Activated naive CD8-positive, alpha-beta T cell treated with anti-CD3 and anti-CD28 coated beads, Interleukin-2, amount 50 U/mL, for 24 hours (primary cell): ENCODE measurements at places on chromosomes 4 and X.

- H3K36me3 ChIP-seq, result peaks cover 13% of the 10 kb centered on the region
- H3K4me3 ChIP-seq, result no peak overlapping the region
- H3K27ac ChIP-seq, result no peak overlapping the region
- no peaks in the 10 kb centered on the region for H3K4me1 ChIP-seq
Observed at GRCh38 chr4:123120473-123120872, 198.1 kb upstream of the NUDT6 start.

GRCh38 chrX:120408168-120408567 lies 46.3 kb downstream of the ATP1B4 start:
- no peak for DNase-seq
- H3K4me3 ChIP-seq, result no peak overlapping the region
- H3K4me1 ChIP-seq, result no peaks in the 10 kb centered on the region
- no peak overlapping the region for H3K27ac ChIP-seq

DNA sequence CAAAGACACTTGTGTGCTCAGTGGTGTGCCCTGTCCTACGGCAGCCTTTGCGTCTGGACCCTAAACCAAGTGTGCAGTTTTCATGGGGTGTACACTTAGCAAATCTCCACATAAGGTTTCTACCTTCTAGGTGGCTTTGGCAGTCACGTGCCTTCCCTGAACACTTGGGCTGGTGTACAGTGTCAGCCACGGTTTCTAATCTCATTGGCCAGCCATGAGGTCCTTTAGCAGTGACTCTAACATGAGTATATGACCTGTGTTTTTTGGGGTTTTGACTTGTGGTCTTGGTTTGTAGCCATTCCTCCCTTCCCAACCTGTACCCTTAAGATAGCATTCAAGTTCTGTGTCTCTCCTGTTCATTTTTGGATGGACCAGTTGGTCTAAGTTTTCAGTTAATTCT lies 76.3 kb downstream of the PTTG2 start:
- no peak overlapping the region for H3K4me3 ChIP-seq
- H3K4me1 ChIP-seq, result no peaks in the 10 kb centered on the region
- no peak overlapping the region for H3K27ac ChIP-seq
- no peak for DNase-seq

GRCh38 chr4:7677086-7677485 lies 242.4 kb upstream of the PSAPL1 start:
- H3K4me1 ChIP-seq, result no peaks in the 10 kb centered on the region
- H3K27me3 ChIP-seq, result peaks cover 2% of the 10 kb centered on the region
- H3K27ac ChIP-seq, result no peak overlapping the region
- DNase-seq, result no peak

GRCh38 chrX:103918050-103918449 lies 44.4 kb upstream of the TMSB15B start:
- no peaks in the 10 kb centered on the region for H3K27me3 ChIP-seq
- peak overlapping the region; percentile 92 for H3K4me3 ChIP-seq
- H3K27ac ChIP-seq, result peak overlapping the region; percentile 92

DNA sequence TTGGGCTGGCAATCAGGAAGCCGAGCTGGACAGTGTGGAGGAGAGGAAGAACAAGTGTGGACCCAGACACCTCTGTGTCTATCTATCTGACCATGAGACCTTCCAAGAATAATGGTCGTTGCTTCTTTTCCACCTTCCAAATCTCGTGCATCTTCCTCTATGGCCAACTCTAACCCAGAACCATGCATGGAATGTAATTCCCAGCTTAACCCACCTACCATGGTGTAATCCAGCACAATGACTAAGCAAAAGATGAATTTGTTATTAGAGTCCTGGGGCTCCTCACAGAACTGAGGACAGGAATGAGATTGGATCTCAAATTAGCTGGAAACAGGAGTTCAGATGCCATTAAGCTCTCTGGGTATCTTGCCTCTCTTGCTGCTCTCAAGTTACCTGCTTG lies 17.4 kb upstream of the TMEM184C start:
- H3K36me3 ChIP-seq, result no peaks in the 10 kb centered on the region
- no peaks in the 10 kb centered on the region for H3K27me3 ChIP-seq
- H3K4me3 ChIP-seq, result no peak overlapping the region
- H3K4me1 ChIP-seq, result no peaks in the 10 kb centered on the region
- no peak for DNase-seq
- no peak overlapping the region for H3K27ac ChIP-seq

- H3K27ac ChIP-seq, result no peak overlapping the region
- H3K4me3 ChIP-seq, result no peak overlapping the region
- peak; percentile 7 for DNase-seq
- no peaks in the 10 kb centered on the region for H3K4me1 ChIP-seq
- no peaks in the 10 kb centered on the region for H3K36me3 ChIP-seq
Observed at GRCh38 chrX:133335027-133335426, 80.3 kb downstream of the GPC4 start.

GRCh38 chr4:96519291-96519690 lies 679.4 kb downstream of the PDHA2 start:
- H3K27ac ChIP-seq, result no peak overlapping the region
- no peak overlapping the region for H3K4me3 ChIP-seq
- no peaks in the 10 kb centered on the region for H3K4me1 ChIP-seq
- H3K27me3 ChIP-seq, result no peaks in the 10 kb centered on the region

GRCh38 chr4:181822005-181822375 lies 421.2 kb upstream of the TENM3 start:
- no peak overlapping the region for H3K4me3 ChIP-seq
- no peak for DNase-seq
- no peaks in the 10 kb centered on the region for H3K27me3 ChIP-seq
- H3K27ac ChIP-seq, result no peak overlapping the region

- H3K4me1 ChIP-seq, result no peaks in the 10 kb centered on the region
- no peaks in the 10 kb centered on the region for H3K27me3 ChIP-seq
- DNase-seq, result no peak
- no peak overlapping the region for H3K27ac ChIP-seq
- H3K4me3 ChIP-seq, result no peak overlapping the region
- no peaks in the 10 kb centered on the region for H3K36me3 ChIP-seq
Observed at GRCh38 chr4:133347409-133347808, 198.3 kb downstream of the PCDH10 start.

DNA sequence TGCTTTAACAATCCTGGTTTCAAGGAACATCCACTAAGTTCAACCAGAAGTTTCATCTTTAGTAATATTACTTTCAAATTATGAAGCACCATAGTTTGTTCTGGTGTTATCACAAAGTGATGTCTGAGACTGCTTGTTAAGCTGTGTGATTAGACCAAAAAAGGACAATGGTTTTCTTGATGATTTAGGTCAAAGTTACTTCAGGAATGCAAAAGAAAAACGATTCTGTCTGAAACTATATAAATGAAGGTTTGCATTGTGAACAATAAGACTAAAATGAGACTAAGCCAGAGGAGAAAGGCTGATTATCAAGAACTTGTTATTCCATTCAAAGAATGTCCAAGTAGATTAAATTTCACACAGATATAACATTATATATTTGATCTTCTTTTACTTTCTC lies 122.4 kb upstream of the ETNPPL start:
- H3K27me3 ChIP-seq, result no peaks in the 10 kb centered on the region
- H3K4me1 ChIP-seq, result no peaks in the 10 kb centered on the region
- H3K27ac ChIP-seq, result no peak overlapping the region
- DNase-seq, result no peak
- H3K36me3 ChIP-seq, result no peaks in the 10 kb centered on the region
- H3K4me3 ChIP-seq, result no peak overlapping the region

- H3K36me3 ChIP-seq, result no peaks in the 10 kb centered on the region
- H3K4me1 ChIP-seq, result no peaks in the 10 kb centered on the region
- no peak for DNase-seq
- H3K4me3 ChIP-seq, result no peak overlapping the region
- H3K27ac ChIP-seq, result no peak overlapping the region
- no peaks in the 10 kb centered on the region for H3K27me3 ChIP-seq
Observed at GRCh38 chr4:104063341-104063740, 343.6 kb upstream of the TACR3 start.

DNA sequence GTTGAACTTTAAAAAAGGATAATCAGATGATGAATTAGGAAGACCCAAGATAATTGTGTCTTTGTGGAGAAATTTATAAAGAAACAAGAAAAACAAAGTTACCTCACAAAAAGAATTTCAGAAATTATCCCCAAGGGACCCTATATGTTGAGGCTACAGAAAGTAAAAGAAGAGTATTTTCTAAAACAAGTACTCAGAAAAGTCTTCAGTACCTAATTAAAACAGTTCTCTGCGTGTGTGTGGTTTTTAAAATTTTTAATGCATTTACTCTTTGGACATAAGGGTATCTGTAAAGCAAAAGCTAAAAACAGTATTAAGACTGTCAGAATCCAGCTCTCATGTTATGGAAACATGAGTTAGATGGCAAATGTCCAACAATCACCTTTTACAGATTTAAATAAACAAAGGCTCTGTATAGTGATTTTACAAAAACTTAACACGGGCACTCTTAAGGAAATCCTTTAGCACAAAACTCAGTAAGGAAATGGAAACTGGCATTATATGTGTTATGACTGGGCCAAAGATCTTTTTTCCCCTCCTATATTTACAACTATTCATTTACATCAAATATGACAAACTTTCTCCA lies 187.5 kb downstream of the NSUN7 start:
- no peak overlapping the region for H3K4me3 ChIP-seq
- H3K4me1 ChIP-seq, result no peaks in the 10 kb centered on the region
- H3K36me3 ChIP-seq, result no peaks in the 10 kb centered on the region
- no peak overlapping the region for H3K27ac ChIP-seq
- no peak for DNase-seq

DNA sequence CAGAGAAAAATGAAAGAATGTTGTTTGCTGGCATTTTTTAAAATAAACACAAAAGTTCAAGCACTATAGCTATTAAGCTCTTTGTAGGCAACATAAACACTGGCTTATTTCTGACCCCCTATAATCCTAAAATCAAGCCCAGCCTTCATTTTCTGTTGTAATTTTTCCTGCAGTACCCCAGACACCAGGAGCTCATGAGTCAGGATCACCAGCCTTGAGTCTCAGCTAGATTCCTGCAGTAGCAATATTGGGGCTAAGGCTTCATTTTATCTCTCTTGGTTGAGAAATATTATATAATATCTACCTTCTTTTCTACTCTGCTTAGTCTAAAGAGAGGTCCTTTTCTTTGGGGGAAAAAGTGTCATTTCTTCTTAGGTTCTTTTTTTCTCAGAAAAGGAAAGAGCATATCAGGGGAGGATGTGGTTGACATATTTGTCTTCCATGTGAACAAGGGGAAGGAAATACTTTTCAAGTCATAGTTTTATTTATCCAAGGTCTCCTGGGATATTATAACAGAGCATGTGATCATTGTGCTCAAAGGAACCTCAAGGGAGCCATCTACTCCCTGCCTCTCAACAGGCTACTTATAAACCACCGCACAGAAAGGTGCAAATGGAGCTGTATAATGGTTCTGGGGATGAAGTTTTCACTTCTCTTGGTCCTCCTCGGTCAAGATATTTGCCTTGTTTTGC lies 678.3 kb upstream of the NR3C2 start:
- no peaks in the 10 kb centered on the region for H3K27me3 ChIP-seq
- no peak overlapping the region for H3K27ac ChIP-seq
- no peaks in the 10 kb centered on the region for H3K4me1 ChIP-seq
- no peaks in the 10 kb centered on the region for H3K36me3 ChIP-seq
